ENCODE measurements at places on chromosomes 5 and 9.
A peak's percentile ranks its signal among the peaks of the same experiment; 100 is the strongest.

- DNase-seq, result no peak
Observed at GRCh38 chr5:61496860-61497259, 164.8 kb downstream of the ZSWIM6 start.

- no peak for DNase-seq
Observed at GRCh38 chr9:133794016-133794760, 56.0 kb upstream of the SARDH start.

DNA sequence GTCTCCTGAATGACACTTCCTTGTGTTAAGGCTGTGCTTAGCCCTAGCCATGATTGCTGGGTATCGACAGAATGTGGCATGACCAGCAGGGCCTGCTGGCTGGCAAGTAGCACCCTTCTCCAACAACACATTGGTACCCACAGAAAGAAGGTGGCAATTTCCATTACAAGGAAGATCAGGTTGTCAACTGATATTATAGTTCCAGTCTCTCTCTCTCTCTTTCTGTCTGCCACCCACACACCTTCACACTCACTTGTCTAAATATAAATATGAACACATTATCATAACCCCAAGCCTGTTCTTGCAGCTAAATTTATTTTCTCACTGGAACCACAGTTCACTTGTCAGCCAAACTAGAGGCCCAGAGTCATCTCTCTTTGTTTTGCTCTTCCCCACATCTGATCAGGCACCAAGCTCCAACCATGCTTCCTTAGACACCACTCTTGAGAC lies 408.1 kb upstream of the PIK3R1 start:
- no peak for DNase-seq

GRCh38 chr9:121989010-121989409 lies 104.1 kb downstream of the TTLL11 start:
- DNase-seq, result no peak

DNA sequence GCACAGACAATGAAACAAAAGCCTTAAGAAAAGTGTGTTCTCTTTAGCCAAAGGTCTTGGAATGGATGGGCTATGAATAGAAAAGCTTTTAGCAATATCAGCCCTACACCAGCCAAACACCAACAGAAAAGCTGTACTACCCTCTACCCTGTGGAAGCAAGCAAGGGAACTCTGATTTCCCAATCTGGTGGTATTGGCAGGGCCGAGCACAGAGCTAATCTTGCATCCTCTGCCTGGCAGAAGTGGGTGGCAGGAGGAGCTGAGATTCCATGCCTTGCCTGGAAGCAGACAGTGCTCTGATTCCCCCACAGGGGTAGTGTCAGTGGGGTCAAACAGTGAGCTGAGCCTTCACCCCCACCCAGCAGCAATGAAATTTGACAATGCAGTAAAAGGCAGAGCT lies 29.6 kb upstream of the ZNF782 start:
- no peak for DNase-seq

DNA sequence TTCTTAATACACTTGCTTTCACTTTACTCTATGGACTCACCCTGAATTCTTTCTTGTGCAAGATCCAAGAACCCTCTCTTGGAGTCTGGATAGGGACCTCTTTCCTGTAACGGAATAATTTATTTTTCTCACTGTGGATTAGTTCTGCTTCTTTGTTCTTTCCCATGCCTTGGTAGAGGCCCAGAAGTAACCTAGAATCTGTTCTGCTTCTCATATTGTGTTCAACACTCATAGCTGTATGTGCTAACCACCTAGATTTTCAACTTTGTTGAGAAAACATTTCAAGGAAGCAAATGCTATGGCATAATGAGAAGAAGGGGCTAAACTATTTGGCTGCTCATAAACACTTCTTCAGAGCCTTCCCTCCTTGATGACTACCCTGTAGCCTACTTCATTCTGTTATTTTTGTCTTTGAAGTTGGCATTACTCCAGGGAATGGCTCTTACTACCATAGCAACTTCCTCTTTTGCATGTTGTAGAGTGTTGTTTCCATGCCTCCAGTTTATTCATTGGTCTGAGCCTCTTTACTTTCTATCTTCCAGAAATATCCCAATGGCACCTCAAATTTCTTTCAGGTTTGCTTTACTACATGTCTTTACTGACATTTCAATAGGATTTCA lies 74.3 kb downstream of the KIAA0825 start:
- peak; percentile 13 for DNase-seq

GRCh38 chr5:77430726-77431125 lies 61.4 kb downstream of the WDR41 start:
- no peak for DNase-seq

GRCh38 chr5:170265522-170265921 lies 32.1 kb downstream of the LCP2 start:
- DNase-seq, result no peak

DNA sequence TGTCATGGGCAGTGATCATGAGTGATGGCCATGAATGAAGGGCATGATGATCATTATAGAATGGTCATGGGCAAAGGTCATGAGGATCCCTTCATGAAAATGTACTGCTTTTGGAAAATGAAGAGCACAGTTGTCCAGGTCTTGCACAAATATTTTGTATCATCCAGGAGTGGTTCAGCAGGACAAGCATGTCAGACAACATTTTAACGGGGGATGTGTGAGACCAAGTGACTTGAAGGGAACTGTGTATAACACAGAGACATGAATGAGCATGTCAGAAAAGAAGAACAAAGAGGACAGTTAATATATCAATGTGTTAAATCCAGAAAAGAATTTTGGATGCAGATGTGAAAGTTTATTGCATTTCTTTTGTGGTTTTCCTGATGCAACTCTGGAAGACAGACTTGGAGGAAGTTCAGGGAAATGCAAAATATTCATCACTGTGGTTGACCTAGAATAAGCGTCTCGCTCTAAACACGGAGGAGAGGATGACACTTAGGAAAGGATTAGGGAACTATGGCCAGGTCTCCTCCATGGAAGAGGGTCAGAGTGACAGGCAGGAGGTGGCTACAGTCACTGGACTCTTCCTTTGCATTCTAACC lies 116.1 kb upstream of the IRX4 start:
- no peak for DNase-seq

- DNase-seq, result no peak
Observed at GRCh38 chr9:3863111-3863528, 337.3 kb upstream of the RFX3 start.

GRCh38 chr9:131180454-131180853 lies 55.1 kb downstream of the NUP214 start:
- DNase-seq, result no peak

DNA sequence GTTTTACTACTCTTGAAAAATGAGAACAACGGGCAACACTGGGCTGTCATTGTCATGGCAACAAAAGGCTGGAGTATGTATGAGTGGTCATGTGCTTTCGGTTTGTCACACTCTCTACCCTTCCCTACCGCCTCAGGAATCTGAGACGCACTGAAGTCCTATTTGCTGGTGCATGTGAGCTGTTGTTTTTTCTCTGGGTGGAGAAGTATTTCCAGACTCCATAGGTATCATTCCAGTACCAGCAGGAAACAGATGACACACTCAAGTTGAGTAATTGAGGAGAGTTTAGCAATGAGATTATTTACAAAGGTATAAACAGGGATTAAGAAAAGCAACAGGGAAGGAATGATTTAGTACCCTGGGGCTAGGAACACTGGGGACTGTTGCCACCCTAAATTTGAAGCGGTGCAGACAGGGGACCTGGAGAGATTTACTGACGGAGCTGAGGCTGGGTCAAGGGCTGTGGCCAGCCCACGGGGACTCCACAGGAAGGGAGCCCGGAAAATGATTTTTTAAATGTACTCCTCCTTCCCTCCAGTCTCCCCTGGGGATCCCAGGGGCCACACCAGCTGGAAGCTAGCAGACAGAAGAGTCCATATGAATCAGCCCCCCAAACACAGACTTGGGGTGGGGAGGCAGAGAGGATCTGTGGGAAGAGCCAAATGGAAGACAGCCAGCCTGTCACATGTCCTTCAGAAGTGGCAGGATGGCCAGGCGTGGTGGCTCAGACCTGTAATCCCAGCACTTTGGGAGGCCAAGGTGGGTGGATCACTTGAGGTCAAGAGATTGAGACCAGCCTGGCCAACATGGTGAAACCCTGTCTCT lies 13.2 kb upstream of the ZBTB43 start:
- DNase-seq, result no peak

DNA sequence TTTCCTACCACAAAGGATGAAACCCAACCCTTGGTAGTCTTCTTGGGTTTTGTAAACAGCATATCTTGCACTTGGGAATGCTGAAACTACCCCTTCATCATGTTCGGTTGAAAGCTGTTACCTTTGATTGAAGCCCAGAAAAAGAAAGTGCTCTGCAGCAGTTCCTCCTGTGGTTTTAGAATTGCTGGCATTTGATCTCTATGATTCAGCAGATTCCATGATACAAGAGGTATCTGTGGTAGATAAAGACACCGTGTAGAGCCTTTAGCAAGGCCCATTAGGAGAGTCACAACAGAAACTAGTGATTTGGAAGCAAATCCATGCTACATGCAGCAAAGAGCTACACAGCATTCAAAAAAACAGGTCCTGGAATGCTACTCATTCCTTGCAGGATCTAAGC lies 557.0 kb downstream of the TLE1 start:
- DNase-seq, result no peak

DNA sequence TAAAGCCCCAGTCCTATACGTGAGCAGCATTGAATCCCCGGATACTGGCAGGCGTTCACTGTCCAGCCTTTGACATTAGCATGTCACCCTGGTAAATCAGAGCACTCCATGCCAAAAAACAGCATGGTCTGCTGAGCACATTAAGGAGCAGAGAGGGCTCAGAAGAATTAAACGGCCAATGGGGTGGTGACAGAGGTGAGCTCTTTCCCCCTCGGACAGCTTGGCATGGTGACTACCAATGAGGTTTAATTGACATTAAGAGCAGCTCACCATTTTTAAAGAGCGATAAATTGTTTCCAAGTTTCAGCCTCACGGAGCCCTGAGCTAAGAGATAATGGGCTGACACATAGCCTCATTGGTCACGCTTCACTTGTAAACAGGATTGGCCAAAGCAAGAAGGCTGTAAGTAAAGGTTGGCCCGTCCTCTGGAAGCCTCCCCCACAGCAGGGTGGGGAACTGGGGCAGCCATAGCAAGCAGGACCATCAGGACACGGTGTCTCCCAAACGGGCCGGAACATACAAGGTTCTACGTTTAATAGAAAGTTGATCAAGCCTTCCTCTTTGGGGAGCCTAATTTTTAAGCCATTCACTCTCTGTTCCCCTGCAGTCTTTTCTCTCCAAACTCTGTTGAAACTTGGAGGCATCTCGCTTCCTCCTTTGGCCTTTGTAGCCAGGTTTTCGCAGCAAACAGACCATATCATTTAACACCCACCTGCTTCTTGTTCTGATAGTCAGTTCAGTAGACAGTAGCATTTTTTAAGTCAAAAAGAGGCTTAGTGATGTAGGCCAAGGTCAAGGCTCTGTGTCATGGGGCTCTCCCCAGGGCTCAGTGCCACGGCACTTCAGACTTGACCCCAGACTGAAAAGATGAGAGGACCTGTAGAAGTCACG lies 25.9 kb downstream of the QRFP start:
- DNase-seq, result no peak

GRCh38 chr5:159581502-159582249 lies 251.4 kb upstream of the IL12B start:
- DNase-seq, result no peak

DNA sequence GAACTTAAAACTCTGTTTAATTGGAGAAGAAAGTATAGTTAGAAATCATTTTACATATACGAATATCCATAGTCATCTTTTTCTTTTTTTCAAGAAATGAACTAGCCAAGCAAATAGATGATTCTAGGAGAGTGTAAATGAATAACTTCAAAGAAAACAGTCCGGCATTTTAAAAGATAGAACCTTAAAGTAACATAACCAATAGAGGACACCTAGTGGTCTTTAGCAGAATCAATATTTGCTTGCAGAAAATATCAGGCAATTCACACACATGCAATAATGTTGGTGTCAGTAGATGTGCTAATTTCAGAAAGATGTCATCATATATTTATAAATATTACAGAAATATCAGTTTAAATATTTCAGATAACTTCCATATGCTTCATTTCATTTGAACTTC lies 57.1 kb downstream of the HCN1 start:
- DNase-seq, result no peak

DNA sequence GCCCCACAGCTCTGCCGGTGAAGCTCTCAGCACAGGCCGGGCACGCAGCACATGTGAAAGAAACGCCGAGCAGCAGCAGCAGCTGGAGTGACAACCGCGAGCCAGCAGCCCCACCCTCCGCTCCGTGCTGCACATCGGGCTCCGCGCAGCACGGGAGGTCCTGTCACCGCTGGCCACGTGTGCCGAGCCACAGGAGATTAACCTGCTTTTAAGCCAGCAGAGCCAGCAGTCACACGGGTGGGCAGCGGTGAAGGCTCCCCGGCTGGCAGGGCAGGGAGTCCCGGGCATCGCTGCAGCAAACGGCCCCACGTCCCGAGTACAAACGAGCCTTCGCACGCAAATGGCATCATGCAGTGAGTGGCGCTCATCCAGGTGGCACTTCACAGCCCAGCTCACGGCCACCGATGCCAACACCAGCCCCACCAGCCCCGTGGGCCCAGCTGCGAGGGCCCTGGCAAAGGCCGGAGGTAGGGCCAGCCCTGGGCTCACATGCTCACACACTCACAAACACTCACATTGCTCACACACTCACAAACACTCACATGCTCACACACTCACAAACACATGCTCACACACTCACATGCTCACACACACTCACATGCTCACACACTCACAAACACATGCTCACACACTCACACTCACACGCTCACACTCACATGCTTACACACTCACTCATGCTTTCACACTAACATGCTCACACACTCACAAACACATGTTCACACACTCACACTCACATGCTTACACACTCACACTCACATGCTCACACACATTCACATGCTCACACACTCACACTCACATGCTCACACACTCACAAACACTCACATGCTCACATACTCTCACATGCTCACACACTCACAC lies 11.1 kb downstream of the CCDC187 start:
- DNase-seq, result no peak

- DNase-seq, result no peak
Observed at GRCh38 chr9:110997847-110998246, 40.4 kb downstream of the LPAR1 start.

DNA sequence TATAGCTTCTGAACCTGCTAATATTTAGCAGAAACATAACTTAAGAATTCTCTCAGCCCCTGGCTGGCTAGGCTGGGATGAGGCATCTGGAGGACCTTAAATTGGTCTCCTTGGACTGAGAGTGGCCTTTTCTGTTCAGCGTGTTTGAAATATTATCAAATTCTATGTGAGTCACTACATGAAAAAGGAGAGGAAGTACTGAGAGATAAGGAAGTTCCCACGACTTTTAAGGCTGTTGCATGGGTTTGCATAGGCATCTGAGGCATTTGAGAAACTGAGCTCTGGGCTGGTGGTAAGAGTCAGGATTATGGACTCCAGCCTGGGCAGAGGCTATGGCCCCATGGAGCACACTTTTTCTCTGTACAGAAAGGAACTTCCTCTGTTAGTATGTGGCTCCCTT lies 816.2 kb upstream of the GRAMD2B start:
- DNase-seq, result no peak

- DNase-seq, result no peak
Observed at GRCh38 chr5:98776066-98776705, 2.7 kb downstream of the RGMB start.
